Stimulated activated naive CD8-positive, alpha-beta T cell treated with anti-CD3 and anti-CD28 coated beads, Interleukin-15, amount 100 ng/mL, for 72 hours (primary cell): ENCODE measurements at places on chromosomes 11 and 22.
A peak's percentile ranks its signal among the peaks of the same experiment; 100 is the strongest.

DNA sequence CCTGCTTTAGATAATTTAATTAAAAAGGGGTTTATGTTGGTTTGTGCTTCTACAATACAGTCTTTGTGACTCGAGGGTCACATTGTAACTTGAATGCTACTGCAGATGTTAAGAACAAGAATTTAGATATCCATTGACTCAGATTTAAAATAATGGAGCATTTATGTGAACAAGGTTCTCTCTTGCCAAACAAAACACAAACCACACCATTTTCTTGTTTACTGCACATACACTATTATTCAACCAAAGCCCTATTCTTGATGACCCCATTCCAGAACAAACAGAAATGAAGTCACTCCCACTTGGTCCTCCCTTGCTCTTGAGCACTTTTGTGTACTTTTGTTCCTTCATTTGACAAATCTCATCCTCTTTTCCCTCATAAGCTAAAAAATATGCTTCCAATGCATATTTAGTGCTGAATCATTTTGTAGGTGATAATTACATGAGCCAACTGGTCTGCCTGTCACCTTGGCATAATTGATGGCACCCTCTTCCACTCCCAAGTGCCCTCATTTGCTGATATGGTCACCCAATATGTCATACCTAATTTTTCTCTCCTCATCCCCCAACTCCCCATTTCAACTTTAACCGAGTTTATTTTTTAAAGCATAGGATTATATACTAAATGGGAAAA, 2.8 kb downstream of the C11orf71 start:
- no peak for DNase-seq

GRCh38 chr22:40415531-40416266, 45.3 kb downstream of the SGSM3 start:
- DNase-seq: no peak

- no peak for DNase-seq
These were observed 130.6 kb upstream of the MTNR1B start for GRCh38 chr11:92838759-92839310.

- DNase-seq: no peak
These were observed 67.6 kb upstream of the TEAD1 start for GRCh38 chr11:12606597-12606996.

DNA sequence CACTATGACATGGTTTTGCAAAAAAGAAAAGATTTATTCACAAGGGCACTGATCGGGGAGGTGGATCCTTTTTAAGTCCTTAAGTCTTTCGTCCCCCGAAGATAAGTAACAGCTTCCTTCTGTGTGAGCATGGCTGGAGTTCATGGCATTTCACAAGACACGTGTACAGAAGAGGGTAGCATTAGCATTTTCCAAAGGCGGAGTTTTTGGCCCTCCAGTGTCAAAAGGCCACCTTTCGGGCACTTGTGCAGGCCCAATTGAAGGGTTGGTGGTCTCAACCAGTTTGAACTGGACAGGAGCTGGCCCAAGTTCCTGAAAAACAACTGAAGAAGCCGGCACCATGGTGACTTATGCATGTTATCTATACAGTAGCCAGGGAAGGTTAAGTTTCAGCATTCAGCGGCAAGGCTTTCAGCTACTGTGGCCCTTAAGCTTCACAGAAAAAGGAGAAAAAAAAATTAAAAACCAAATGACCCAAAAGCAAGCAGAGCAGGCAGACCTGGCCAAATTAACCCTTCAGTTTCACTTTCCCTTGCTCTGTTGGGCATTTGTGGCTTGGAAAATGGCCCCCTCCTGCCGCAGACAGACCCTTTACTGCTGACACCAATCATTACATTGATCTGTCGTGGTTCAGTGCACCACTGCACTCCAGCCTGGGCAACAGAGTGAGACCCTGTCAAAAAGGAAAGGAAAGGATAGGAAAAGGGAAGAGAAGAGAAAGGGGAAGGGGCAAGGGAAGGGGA, 18.7 kb downstream of the ZNF74 start:
- no peak for DNase-seq

DNA sequence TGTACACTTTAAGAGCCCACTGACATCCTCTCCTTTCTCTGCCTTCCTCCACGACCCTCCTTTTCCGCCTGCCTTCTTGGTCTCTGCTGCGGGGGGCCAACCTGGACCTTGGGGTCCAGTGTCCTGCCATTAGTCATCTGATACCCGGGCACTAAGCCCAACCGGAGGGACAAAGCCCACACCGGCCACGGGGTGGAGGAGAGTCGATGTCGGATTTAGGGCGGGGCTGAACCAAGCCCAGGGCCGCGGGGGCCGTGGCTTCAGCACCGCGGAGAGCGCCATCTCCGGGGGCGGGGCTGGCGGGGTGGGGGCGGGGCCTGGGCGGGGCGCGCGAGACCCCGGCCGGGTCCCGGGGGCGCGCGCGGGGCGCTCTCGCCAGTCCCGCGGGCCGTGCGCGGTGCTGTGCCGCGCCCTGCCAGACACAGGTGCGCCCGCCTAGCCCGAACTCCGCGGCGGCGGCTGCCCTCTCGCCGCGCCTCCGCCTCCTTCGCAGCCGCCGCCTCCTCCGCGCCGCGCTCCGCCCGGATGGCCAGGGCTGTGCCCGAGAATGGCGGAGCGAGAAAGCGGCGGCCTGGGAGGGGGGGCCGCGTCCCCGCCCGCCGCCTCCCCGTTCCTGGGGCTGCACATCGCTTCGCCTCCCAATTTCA, at the start of gene MAPK8IP1:
Gene MAPK8IP1, plus strand, starts transcription at position 378 of the 647 bp plus-strand sequence. Its CDS starts 170 bp downstream, at position 548.
- DNase-seq: peak; percentile 57

GRCh38 chr11:44246726-44247125, 63.2 kb downstream of the ALX4 start:
- no peak for DNase-seq

DNA sequence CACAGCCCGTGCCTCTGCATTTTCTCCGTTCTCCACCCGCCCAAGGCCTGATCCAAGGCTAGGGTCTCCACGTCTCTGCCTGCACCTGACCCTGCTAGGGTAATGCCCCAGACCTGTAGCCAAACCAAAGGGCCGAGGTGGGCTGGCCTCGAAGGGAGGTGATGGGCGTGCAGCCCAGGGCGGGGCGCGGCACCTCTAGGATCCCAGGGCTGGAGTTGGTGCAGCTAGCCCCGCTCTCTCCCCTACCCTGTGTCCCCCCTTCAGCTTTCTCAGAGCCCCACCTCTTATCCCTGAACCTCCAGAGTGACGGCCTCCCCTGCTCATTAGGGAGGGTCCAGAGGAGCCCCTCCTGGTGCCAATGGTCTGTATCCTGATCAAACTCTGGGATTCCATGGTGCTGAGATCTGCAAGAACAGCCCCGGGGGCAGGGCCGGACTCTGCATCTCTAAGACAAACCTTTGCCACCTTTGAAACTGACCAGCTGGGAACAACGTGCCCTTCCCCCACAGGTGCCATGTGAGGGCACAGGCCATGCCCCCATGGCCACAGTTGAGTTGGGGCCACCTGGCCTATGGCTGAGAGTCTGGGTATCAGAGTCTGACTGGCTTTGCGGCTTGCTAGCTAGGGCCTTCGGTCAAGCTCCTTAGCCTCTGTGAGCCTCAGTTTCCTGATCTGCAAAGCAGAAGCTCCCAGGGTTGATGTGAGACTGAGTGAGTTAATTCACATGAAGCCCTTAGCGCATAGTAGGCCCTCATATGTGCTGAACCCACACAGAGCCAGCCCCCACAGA, 23.1 kb upstream of the CBX7 start:
- DNase-seq: no peak

DNA sequence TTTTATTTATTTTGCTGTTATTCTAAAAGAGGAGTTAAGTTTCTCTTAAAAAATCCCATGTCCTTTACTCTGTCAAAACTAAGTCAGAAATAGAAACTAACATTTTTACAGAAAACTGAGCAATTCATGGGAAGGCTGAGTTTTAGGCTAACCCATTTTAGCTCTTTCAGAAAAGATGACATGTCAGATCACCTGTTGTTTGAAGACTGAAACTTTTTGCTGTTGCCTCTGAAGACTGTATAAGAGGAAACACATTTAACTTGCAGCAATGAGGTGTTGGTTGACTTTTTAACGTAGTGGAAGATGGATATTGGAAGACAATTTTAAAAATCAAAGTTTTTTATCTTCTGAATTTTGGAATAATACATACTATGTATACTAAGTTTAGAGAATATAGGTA, 115.4 kb downstream of the METTL15 start:
- DNase-seq: no peak

GRCh38 chr11:72634472-72635095, 39.6 kb downstream of the PDE2A start:
- no peak for DNase-seq

- peak; percentile 40 for DNase-seq
These were observed 935 bp upstream of the RTN4RL2 start for GRCh38 chr11:57459164-57460021.

DNA sequence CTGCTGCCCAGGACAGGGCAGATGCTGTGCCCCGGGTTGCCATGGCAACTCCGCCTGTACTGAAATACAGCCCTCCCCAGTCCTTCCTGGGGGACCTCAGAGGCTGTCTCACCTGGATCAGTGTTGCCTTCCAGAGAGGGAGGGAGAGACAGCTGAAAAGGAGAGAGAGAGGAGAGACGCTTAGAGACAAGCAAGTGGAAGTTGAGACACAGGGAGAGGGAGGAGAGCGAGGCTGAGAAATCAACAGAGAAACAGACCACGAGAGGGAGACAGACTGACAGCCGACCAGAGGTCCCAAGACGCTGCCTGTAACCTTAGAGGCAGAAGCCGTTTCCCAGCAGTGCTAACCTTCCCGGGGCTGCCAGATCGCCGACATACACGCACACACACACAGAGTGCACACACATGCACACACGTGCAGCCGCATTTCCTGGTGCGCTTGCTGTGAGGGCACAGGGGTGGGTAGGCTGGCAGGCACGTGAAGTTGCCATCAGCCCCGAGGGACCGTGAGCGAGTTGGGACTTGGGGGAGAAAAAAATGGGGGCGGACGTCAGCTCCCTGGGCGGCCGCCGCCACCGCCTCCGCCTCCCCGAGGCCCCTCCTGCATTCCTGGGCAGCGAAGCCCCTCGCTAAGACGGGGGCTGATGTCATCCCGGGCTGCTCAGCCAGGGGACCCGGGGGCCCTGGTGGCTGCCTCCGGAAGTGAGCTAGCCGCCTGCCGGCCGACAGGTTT, 88.6 kb upstream of the CRYBB3 start:
- peak; percentile 51 for DNase-seq

DNA sequence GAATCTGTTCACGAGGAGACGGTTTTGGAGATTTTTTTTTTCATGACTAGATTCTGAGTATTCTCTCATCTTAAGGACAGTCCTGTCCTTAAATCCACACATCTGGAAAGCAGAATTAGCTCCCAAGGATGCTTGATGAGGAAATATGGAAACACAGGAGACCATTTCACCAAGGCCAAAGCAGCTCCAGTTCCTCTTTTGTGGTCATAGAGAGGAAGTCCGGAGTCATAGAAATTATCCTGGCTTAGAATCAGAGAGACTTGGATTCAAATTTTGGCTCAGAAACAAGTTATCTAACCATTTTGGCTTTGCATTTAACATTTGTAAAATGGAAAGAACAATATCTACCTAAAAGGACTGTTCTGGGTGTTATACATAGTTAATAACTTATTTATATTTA, 7.3 kb upstream of the TEAD1 start:
- no peak for DNase-seq

- DNase-seq: peak; percentile 55
These were observed 30.0 kb upstream of the PTPRJ start for GRCh38 chr11:47950396-47950795.

- no peak for DNase-seq
These were observed 148.2 kb upstream of the ARHGAP20 start for GRCh38 chr11:110860461-110860860.

- no peak for DNase-seq
These were observed 3.9 kb downstream of the TSPAN4 start for GRCh38 chr11:846496-847098.

DNA sequence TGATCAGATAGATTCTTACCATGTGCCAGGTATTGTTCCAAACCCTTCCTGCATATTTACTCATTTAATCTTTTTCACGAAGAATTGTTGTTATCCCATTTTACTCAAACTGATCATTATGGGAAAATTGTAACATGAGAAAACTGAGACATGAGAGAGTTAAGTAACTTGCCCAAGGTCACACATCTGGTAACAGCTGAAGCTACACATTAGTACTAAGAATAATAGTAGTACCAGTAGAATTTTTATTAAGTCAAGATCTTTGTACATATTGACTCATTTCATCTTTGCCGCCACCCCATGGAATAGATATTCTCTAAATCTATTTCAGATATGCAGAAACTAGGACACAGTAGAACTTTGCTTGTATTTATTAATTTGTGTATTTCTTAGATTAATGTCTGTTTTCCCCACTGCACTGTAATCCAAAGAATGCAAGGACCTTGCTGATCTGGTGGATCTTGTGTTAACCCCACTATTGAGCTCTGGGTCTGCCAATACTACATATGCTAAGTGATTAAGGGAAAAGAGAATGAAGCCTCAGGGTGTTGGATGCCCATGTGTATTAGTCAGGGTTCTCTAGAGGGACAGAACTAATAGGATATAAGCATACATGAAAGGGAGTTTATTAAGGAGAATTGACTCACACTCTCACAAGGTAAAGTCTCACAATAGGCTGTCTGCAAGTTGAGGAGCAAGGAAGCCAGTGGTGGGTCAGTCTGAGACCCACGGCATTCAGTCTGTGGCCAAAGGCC, 72.8 kb downstream of the PARVA start:
- no peak for DNase-seq

- no peak for DNase-seq
These were observed 31.9 kb upstream of the FTH1 start for GRCh38 chr11:61999141-61999975.

GRCh38 chr11:120573756-120574354, 62.3 kb downstream of the GRIK4 start:
- DNase-seq: no peak

GRCh38 chr11:86984701-86985100, 29.5 kb upstream of the FZD4 start:
- DNase-seq: no peak

DNA sequence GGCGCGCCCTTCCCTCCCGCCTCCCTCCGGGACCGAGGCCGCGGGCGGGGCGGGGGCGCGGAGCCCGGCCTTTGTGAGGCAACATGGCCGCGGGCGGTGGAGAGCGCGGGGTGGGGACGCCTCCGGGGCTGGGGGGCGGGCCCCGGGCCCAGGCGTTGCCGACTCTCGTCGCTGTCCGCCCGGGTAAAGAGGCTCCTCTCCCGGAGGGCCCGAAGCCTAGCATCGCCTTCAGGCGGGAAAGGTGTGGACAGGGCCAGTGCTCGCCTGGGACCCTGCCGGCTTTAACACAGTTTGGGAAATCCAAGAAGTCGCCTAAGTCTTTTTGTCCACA, 369 bp downstream of the DGCR8 start:
- peak; percentile 66 for DNase-seq

DNA sequence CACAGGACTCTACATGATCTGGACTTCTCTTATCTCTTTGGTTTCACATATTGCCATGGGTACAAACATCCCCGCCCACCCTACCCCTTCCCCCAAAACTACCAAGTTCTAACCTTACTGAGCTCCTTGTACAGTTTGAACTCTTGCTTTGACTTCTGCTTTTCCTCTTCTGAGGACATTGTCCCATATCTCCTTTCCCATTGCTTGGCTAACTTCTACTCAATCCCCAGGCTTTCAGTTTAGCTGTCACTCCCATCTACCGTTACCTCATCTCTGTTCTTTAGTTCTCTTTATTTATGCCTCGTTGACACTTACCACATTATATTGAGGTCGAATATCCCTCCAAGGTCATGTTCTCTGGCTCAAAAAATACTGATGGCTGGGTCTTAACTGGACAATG, 393.5 kb upstream of the CADM1 start:
- DNase-seq: no peak

GRCh38 chr22:31436132-31436531, 36.7 kb downstream of the DRG1 start:
- no peak for DNase-seq
